ENCODE measurements at places on chromosomes 2 and 18. TPM values are rescaled to one million over a fixed set of nuclear protein-coding genes. Genes with fewer than 3 reads are reported as not detected.
A peak's percentile ranks its signal among the peaks of the same experiment; 100 is the strongest.

DNA sequence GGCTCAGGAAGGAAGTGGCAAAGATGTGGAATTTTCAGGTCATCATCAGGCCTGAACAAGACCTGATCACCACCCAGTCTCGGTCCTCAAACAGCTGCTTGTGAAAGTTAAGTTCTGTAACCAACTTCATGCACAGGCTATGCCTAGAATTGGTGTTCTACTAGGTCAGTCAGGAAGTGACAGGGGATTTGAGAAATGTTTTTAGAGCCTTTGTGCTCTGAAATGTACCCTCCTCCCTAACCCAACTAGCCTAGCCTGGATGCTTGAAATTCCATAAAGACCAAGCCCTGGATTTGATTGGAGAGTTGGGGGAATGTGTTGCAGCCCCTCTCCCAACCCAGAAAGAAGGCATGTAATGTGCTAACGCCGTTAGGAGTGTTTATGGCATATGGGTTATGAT lies 63.3 kb downstream of the TGOLN2 start:
- no peak overlapping the region for H3K27ac ChIP-seq
- no peaks in the 10 kb centered on the region for H3K4me1 ChIP-seq
- no peak for DNase-seq
- H3K36me3 ChIP-seq, result no peaks in the 10 kb centered on the region

Gene CAPN14
- not detected for total RNA-seq

Gene FOXD4L1
- total RNA-seq, result 0.63 TPM

- no peak overlapping the region for H3K4me3 ChIP-seq
- no peaks in the 10 kb centered on the region for H3K4me1 ChIP-seq
- H3K27ac ChIP-seq, result no peak overlapping the region
- H3K36me3 ChIP-seq, result no peaks in the 10 kb centered on the region
- H3K27me3 ChIP-seq, result no peaks in the 10 kb centered on the region
Measured at GRCh38 chr2:153100151-153100550, 378.4 kb downstream of the RPRM start.

Gene SCYGR6
- total RNA-seq, result not detected

DNA sequence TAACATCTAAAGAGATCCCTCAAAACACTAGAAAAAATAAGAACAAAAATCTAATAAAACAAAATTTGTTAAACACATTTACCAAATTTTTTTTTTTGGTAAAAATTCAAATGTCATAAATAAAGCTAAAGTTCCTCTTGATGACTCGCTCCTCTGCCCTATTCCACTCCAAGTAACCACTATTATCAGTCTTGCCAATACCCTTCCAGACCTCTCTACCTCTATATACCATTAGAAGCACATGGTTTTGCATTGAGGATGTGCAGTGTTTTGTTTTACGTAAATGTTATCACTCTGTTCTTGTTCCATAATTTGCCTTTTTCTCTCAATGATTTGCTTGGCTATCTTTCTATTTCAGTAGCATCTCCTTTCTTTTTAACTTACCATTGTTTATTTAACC lies 10.9 kb downstream of the IL1B start:
- no peaks in the 10 kb centered on the region for H3K36me3 ChIP-seq
- DNase-seq, result no peak
- H3K4me3 ChIP-seq, result no peak overlapping the region
- H3K27ac ChIP-seq, result peak overlapping the region; percentile 36

- no peak overlapping the region for H3K4me3 ChIP-seq
- DNase-seq, result no peak
- no peak overlapping the region for H3K27ac ChIP-seq
- no peaks in the 10 kb centered on the region for H3K4me1 ChIP-seq
- H3K36me3 ChIP-seq, result no peaks in the 10 kb centered on the region
Measured at GRCh38 chr2:125837611-125838010, 818.3 kb upstream of the GYPC start.

DNA sequence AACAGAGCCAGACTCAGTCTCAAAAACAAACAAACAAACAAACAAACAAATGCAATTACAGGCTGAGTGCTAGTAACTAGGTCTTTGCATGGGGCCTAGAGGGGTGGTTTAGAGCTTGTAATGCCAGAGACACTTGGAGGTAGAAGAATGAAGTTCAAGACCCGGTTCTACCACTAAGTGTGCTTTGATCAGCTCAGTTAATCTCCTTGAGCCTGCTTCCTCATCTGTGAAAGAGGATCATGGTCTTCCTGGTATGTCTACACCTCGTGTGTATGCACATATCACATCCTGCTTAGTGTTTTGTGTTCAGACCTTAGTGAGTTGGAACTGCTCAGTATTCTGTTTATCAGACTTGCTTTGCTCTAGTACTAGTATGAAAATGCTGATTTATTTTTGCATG lies 4.8 kb upstream of the ATP6V1C2 start:
- H3K4me1 ChIP-seq, result peaks cover 29% of the 10 kb centered on the region
- H3K27ac ChIP-seq, result no peak overlapping the region
- no peak overlapping the region for H3K4me3 ChIP-seq
- H3K27me3 ChIP-seq, result peaks cover 4% of the 10 kb centered on the region

GRCh38 chr2:131556998-131557397 lies 29.3 kb downstream of the CCDC74A start:
- H3K27ac ChIP-seq, result no peak overlapping the region
- H3K36me3 ChIP-seq, result no peaks in the 10 kb centered on the region
- H3K4me3 ChIP-seq, result no peak overlapping the region
- no peak for DNase-seq

DNA sequence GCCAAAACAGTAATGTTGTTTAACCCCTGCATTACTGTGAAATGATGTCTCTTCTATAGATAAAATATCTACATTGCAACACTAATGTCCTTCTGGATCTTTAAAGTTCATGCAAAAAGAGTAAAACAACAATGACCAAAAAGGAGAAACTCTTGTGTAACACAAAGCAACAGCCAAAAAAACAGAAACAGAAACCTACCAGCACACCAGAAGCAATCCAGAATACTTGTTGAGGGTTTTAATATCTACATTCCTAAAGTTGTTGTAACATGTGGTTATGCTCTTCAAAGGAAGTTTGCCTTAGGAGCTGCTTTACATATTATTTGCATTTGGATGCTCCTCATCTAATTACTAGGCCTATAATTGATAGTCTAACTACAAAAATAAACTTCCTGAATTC lies 157.2 kb downstream of the BABAM2 start:
- H3K36me3 ChIP-seq, result peaks cover 12% of the 10 kb centered on the region
- peaks cover 15% of the 10 kb centered on the region for H3K4me1 ChIP-seq
- H3K4me3 ChIP-seq, result no peak overlapping the region

GRCh38 chr2:203586206-203586605 lies 51.1 kb upstream of the RAPH1 start:
- H3K36me3 ChIP-seq, result no peaks in the 10 kb centered on the region
- H3K4me1 ChIP-seq, result peaks cover 28% of the 10 kb centered on the region
- H3K4me3 ChIP-seq, result no peak overlapping the region
- H3K27ac ChIP-seq, result no peak overlapping the region

Gene CHAC2
- 10.5 TPM for total RNA-seq

- DNase-seq, result no peak
- H3K4me3 ChIP-seq, result no peak overlapping the region
- no peak overlapping the region for H3K27ac ChIP-seq
- H3K36me3 ChIP-seq, result no peaks in the 10 kb centered on the region
Measured at GRCh38 chr2:162838136-162838497, 450 bp downstream of the KCNH7 start.

Gene SLC16A14
- 0.56 TPM for total RNA-seq

DNA sequence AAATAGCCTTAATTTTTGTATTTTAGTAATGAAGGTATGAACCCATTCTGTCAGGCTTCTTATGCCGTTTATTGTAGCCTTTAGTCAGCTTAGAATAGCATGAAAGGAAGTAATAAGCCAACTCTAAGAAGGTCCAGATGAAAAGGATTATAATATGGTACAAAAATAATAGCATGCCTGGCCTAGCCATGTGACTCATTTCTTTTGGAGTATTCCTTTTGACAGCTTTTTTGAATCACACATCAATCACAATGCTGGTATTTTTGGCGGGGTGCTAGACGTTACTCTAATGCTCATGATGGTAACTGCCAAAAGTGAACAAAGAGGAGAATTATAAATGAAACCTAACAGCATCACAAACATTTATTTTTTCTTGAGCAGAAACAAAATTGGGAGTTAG lies 19.9 kb downstream of the FMNL2 start:
- H3K36me3 ChIP-seq, result no peaks in the 10 kb centered on the region
- H3K4me1 ChIP-seq, result peaks cover 18% of the 10 kb centered on the region
- peak; percentile 27 for DNase-seq

- no peak for DNase-seq
- H3K27ac ChIP-seq, result no peak overlapping the region
- H3K36me3 ChIP-seq, result no peaks in the 10 kb centered on the region
- H3K4me3 ChIP-seq, result no peak overlapping the region
Measured at GRCh38 chr2:175612280-175612679, 389.8 kb downstream of the LNPK start.

GRCh38 chr2:186610785-186611184 lies 20.9 kb downstream of the ITGAV start:
- DNase-seq, result no peak
- H3K27me3 ChIP-seq, result no peaks in the 10 kb centered on the region
- no peak overlapping the region for H3K4me3 ChIP-seq
- H3K36me3 ChIP-seq, result no peaks in the 10 kb centered on the region

DNA sequence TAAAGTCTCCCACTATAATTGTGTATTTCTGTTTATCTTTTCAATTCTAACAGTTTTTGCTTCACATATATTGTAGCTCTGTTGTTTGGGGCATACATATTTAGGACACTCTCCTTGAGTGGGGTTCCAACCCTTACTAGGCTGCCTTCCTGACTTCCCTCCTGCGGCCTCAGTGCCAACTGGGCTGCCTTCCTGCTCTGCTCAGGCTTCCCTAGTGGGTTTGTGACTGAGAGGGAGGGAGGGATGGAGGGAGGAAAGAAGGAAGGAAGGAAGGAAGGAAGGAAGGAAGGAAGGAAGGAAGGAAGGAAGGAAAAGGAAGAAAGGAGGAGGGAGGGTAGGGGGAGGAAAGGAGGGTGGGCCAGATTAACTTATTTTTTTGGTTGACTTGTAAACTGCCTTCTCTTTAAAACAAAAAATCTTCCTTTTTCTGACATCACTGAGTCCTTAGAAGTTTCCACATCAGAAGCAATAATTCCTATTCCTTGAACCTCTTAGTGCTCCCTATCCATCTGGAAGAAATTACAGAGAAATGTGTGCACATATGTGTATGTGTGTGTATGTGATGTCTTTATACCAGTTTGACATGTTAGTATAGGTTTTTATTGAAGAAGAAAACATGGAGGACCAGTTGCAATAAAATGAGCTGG lies 145.4 kb upstream of the PGAP1 start:
- H3K4me3 ChIP-seq, result no peak overlapping the region
- H3K27ac ChIP-seq, result no peak overlapping the region
- no peak for DNase-seq
- H3K36me3 ChIP-seq, result no peaks in the 10 kb centered on the region
- no peaks in the 10 kb centered on the region for H3K27me3 ChIP-seq

DNA sequence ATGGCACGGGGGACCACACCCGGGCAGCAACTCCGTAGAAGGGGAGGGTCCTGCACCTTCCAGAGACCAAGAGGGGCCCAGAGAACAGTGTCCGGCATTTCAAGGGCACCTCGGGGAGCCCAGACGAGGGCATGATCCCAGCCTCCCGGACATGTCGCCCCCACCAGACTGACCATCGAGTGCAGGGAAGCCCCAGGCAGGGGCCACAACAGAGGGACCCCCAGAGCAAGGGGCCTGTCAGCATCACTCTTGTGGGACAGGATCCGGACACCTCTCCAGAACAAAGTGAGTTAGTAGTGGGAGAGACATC lies 50.4 kb upstream of the CTDP1 start:
- DNase-seq, result no peak
- no peaks in the 10 kb centered on the region for H3K36me3 ChIP-seq
- H3K4me1 ChIP-seq, result no peaks in the 10 kb centered on the region
- no peak overlapping the region for H3K4me3 ChIP-seq

- no peak overlapping the region for H3K4me3 ChIP-seq
- DNase-seq, result no peak
- no peaks in the 10 kb centered on the region for H3K27me3 ChIP-seq
- no peak overlapping the region for H3K27ac ChIP-seq
- peaks cover 5% of the 10 kb centered on the region for H3K4me1 ChIP-seq
Measured at GRCh38 chr2:72750466-72750865, 75.4 kb downstream of the EXOC6B start.

GRCh38 chr2:26483957-26484565 lies 6.1 kb upstream of the OTOF start:
- no peak for DNase-seq
- no peaks in the 10 kb centered on the region for H3K4me1 ChIP-seq
- no peak overlapping the region for H3K27ac ChIP-seq

DNA sequence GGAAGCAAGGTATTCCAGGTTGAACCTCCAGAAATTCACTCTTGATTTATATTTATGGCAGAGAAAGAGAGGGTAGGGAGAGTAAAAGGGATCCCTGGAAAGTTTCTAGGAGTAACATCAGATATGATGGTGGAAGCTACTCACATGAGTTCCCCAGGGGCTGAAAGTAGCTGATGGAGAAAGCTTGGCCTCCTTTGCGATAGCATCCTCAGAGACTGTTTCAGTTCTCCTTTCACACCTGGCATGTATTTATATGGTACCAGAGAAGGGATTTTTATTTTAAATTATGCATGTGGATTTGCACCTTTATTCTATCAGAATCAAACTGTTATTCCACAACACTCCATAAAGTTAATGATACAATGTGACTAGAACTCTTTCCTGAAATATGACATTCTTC lies 126.3 kb upstream of the OSR1 start:
- H3K4me1 ChIP-seq, result peaks cover 9% of the 10 kb centered on the region
- H3K27ac ChIP-seq, result no peak overlapping the region
- DNase-seq, result no peak
- no peaks in the 10 kb centered on the region for H3K36me3 ChIP-seq

Data from MCF 10A (cell line).